GDM1 (cell line): ENCODE measurements at places on chromosomes 6 and 20.
A peak's percentile ranks its signal among the peaks of the same experiment; 100 is the strongest.

DNA sequence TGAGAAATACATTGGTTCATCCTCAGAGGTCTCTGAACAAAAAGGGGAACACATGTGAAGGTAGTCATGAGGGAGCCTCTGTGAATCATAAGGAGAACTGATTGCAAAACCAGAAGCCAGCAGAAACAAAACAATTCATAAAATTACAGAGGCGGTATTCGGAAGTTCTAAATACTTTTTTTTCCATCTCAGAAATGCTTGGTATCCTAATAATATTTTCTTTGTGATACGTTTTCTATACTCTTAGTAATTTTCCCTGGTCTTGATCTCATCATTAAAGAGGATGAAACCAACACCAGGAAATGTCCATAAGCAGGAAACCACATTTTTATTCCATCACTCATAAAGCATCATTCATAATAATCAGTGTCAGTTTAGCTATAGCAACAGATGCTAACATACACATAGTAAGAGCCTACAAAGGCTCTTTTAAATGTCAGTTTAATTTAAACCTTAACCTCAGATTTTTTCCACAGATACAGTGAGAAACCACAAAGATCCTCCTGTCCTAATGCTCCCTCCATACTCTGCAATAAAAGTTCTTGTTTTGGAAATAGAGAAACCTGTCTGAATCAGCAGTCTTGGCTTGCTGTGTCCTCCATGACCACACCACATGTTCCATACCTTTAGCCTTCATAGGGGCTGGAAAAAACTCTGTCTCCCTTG lies 29.2 kb downstream of the SGK1 start:
- DNase-seq: no peak

DNA sequence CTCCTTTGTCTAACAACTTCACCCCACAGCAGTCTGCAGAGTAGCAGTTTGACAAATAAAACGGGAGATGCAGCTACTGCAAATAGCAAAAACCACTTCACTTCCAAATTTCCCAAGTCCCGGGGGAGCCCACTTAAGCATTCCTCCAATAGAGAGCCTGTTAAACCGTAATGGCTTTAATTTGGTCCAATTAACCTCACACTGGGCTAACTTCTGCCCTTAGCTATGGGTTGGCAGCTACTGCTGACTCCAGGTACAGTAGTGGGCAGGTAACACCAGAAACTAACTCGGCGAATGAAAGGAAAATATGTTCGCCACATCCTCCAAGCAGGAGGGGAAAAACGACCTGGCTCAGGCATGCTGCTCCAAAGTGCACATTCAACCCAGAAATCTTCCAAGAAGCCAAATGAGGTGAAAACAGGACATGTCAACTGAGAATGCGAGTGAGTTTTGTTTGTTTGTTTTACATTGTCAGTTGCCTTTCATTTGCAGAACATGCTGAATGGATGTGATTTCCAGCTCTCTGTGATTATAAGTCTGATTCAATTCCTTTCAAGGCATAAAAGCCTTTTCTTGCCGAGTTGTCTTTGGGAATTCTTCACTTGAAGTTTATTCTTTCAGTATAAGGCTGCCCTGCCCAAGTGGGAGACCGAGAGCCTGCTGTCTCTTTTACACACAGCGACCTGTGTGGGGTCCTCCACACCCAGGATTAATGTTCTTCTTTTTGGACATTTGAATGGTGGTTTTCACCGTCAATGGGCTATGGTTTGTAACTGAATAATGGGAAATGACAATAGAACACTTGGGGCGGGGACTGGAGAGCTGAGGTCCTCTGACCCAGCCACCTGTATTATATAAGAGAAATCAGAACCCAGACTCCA lies 117.3 kb upstream of the ARMC2 start:
- DNase-seq: no peak

- DNase-seq: no peak
Observed at GRCh38 chr6:136510782-136511181, 39.4 kb downstream of the MAP7 start.

GRCh38 chr6:49576618-49577017 lies 26.1 kb downstream of the C6orf141 start:
- DNase-seq: no peak

GRCh38 chr6:8060346-8060745 lies 3.8 kb downstream of the BLOC1S5 start:
- DNase-seq: no peak

DNA sequence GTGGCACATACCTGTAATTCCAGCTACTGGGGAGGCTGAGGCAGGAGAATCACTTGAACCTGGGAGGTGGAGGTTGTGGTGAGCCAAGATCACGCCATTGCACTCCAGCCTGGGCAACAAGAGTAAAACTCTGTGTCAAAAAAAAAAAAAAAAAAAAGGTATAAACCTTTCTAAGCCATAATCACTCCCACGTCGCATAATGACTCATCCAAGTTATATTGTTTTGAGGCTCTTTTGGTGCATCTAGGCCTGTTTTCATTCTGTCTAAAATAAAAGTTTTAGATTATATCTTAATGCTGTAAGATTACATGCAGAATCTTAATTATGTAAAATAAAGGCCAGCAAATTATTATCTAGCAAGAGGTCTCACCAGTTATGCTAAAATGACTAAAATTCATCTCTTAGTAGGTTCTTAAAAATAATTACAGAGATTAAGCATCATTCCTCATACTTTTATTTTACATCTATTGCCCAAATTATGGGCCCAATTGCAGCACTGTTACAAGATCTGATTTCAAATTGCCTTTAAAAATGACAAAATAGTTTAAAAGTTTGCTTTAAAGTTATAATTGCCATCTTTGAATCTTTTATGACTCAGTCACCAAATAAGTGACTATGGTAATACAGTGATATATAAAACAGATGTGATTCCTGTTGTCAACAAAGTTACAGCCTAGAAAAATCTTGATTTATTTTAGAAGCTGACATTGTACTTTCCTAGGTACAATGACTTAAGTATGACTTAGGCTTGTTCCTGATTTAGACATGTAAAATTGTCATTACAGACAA lies 10.4 kb upstream of the SUMO4 start:
- no peak for DNase-seq

DNA sequence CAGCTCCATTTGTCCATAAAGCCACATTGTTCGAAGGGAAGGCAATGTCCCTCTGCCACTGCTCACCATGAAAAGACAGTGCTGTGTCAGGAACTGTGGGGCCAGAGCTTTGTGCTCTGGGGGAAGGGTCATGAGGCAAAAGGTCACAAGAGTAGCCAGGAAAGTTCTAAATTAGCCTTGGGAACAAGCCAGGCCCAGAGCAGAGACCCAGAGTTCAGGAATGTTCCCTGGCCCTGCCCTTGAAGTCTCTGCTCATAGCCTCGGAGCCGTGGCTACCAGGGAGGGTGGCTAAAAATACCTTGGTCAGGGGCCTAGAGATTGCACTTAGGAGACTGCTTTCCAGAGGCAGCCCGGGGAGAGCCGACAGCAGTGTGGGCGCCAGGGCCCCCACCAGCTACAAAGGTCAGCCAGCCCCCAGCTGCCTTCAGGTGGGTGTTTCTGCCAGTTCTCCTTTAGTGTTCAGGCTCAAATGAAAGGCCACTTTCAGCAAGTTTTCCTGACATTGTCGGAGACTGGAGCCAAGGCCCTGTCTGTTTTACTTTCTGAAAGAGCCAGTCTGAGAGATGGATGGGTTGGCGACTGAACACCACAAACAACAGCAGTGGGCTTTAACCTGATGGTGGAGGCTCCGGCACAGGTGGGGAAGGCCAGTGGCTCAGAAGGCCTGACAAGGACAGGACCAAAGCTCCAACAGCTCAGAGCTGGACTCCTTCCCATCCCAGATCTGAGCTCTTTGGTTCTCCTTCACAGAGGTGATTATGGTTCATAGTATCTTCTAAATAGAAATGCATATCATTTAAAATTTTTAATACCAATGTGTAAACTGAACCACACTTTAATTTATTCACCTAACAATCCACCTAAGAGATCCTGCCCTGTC lies 76.2 kb downstream of the CDH26 start:
- no peak for DNase-seq

- no peak for DNase-seq
Observed at GRCh38 chr6:166927935-166928643, 28.3 kb downstream of the RNASET2 start.

DNA sequence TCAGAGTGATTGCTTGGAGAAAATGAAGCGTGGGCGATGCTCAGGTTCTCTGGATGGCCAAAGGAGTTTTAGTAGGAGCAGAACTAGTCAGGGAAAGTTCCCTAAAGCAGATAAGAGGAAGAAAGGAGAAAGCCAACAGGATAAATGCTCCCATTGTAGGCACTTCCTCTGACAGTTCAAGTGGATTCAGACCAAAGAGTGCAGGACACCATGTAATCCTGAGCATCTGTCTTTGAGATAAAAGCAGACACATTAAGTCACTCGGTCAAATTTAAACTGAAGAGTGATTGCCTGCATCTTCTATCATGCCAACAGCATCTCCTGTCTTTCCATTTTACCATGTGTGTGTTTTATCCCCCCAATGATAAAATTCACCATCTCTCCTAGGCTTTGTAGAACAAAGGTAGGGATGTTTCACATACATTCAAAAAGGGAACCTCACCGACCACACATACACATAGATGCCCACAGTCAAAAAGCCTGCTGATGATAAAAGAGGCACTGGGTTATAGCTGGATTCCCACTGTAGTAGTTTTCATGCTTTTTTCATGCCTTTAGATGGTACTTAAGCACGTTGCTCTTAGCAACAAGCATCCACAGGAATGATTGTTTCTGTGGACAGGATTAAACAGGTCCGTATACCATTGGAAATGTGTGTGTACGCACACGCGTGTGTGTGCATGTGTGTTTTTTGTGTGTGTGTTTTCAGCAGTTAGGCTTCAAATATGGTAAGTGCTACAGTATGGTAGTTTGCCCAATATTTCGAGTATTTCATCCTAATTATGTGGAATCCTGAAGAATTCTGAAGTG lies 7.0 kb downstream of the GRIK2 start:
- no peak for DNase-seq

DNA sequence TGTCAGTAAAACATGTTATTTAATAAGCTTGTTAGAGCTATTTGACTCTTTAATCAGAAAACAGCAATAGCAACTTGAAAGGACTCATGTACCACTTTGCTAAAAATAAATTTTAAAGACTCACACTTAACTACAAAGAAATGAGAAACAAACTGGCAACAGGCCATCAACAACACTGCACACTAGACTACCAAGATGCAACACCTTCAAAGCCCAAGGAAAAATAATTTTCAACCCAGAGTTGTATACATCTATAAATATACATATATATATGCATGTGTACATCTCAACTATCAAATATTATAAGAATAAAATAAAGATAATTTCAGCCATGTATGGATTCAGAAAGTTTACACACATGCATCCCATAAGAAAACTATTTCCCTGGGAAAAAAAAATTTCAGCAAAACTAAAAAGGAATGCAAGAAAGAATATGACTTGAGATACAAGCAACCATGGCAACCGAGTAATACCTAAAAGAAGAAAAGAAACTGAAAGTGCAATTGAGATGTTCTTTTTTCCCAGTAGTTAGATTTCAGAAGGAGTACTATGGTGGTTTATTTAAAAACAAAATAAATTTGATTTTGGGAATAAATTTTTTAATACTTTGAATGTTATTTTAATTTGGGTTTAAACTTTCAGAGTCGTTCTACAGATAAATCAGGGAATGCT lies 303.8 kb downstream of the UBE3D start:
- DNase-seq: no peak

GRCh38 chr6:44255871-44256774 lies 1.2 kb downstream of the SLC35B2 start:
- no peak for DNase-seq

- DNase-seq: no peak
Observed at GRCh38 chr6:161906571-161906970, 632.7 kb upstream of the AGPAT4 start.

DNA sequence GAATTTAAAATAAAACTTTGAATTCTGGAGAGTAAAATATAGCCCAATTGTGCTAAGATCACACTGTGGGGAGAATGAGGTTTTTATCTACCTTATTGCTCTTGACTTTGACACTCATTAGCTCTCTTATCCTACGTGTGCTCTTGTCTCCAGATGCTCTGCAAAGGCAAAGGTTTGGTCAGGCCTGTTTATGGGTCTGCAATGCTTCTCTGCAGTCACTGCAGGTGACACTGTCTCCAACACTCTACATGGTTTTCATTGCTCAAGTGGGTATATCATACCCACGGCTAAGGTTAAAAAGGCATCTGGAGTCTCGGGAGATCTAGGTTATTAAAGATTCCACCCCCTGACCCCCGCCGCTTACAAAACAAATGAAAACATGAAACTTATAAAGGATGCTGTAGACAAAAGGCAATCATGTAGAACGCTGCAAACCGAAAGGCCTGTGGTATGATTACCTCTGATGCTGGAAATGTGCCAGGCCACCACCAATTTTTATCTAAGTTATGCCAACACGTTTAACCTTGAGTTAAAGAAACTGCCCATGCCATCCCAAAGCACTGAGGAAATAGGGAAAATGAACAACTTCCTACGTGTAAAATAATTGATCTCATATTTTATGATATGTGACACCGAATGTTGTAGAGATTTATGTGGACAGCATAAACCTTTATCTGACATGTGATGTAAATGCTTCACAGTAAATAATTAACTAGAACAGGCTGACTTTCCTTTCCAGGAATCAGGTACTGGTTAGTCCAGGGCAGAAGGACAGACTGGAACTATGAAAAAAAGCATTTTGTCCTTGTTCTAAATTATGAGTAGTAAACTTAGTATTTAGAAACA lies 238.2 kb upstream of the NOX3 start:
- no peak for DNase-seq

GRCh38 chr6:13261464-13261994 lies 66.8 kb downstream of the TBC1D7 start:
- DNase-seq: peak; percentile 52

DNA sequence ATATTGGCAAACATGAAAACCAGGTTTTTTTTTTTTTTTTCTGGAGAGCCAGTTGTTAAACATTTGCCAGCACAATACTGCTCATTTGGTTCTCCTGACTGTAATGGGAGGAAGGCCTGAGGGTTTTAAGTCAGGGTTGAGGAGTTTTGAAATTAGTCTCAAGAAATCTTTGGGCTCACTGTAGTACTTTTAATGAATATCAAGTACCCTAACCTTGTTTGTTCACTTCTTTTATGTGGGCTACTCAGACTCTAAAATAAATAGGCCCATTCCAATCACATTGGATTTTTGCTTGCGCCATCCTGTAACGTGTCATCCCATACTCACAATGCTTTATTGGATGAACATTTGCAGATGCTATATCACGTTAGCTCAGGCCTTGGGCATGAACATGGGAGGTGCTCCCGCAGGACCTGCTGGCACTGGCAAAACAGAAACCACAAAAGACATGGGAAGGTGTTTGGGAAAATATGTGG lies 146.9 kb downstream of the DNAH8 start:
- no peak for DNase-seq

- DNase-seq: no peak
Observed at GRCh38 chr20:46200582-46201570, 82.8 kb downstream of the CD40 start.
